Liver (tissue), 10 donors: ENCODE measurements at places on chromosomes 13 and 19.

DNA sequence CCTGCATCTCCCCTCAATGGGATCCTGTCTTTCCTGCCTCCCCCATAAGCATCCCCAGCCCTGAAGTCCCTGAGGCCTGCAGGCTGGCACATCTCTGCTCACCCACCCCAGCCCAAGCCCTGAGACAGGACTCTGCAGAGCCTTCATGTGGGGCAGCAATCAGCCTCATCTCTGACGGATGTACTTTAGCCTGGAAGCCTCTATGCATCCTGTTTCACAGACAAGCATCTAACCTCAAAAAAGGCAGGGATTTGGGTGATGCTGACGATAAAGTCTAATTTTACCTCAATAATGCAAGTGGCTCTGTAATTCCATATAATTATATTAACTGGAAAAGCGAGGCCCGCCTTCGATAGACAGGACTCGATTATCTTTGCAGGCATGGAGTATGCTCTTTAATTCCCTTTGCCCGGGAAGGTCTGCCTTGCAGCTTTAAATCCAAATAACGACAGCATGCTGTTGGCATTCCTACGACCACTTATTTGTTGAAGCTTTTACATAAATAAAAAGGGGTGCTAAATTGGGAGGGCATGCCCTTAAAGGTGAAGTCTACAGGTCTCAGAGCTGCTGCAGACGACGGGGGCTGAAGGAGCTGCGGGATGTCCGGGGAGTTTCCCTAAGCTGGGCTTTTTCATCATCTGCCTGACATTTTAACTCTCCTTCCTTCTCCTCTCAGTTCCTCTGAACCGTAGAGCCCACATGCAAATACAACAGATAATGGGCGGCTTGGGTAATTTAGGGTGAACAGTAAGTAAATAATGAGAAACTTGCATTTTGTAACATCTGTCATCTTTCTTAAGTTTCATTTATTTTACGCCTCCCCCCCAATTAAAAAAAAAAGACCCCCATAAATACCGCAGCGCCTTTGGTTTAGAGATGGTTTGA is 211.5 kb downstream of the URI1 start:
- no peak for DNase-seq

DNA sequence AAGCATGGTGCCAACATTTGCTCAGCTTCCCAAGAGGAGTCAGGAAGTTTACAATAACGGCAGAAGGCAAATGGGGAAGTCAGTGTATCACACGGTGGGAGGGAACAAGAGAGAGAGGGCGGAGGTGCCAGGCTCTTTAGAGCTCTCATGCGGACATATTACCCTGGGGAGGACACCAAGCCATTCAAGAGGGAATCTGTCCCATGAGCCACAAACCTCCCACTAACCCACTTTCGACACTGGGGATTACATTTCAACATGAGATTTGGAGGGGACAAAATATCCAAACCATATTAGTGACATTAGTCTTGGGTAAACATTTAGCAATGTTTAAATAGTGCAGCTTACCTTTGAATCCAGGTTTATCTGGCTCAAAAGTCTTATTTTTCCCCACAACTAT is 69.9 kb downstream of the SLAIN1 start:
- DNase-seq = no peak

- DNase-seq = no peak
Observed at GRCh38 chr13:68727165-68727564, 1380.5 kb upstream of the ATXN8OS start.

DNA sequence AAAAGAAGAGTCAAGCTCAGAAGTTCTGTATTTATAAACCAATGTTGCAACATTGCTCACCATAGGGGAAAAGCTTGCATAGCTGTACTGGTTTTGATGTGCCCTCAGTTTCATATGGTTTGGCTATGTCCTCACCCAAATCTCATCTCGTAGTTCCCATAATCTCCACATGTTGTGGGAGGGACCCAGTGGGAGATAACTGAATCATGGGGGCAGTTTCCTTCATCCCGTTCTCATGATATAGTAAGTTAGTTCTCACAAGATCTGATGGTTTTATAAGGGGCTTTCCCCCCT is 73.9 kb downstream of the TNFRSF19 start:
- no peak for DNase-seq

DNA sequence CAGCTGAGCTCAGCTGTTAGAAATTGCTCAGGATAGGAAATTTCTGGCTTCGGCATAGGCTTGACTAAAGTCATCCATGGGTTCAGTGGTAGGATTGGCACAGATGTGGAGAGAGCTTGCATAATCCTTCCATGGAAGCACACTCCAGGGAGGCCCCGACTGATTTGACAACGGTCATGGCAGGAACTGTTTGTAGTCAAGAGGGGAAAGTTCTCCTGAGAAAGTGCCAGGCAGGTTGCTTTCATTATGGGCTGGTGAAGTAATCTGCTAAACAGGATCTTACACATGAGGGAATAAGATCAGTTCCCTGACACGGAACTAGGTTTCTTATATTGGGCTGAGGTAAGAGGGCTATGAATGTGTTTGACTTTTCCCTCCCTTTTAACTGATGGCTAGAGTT is 120.1 kb downstream of the RGCC start:
- no peak for DNase-seq

GRCh38 chr13:80055847-80056246 is 285.1 kb downstream of the SPRY2 start:
- DNase-seq = no peak

- no peak for DNase-seq
Observed at GRCh38 chr13:94327318-94327717, 152.2 kb downstream of the DCT start.

- no peak for DNase-seq
Observed at GRCh38 chr13:98693756-98694155, 58.7 kb downstream of the SLC15A1 start.

DNA sequence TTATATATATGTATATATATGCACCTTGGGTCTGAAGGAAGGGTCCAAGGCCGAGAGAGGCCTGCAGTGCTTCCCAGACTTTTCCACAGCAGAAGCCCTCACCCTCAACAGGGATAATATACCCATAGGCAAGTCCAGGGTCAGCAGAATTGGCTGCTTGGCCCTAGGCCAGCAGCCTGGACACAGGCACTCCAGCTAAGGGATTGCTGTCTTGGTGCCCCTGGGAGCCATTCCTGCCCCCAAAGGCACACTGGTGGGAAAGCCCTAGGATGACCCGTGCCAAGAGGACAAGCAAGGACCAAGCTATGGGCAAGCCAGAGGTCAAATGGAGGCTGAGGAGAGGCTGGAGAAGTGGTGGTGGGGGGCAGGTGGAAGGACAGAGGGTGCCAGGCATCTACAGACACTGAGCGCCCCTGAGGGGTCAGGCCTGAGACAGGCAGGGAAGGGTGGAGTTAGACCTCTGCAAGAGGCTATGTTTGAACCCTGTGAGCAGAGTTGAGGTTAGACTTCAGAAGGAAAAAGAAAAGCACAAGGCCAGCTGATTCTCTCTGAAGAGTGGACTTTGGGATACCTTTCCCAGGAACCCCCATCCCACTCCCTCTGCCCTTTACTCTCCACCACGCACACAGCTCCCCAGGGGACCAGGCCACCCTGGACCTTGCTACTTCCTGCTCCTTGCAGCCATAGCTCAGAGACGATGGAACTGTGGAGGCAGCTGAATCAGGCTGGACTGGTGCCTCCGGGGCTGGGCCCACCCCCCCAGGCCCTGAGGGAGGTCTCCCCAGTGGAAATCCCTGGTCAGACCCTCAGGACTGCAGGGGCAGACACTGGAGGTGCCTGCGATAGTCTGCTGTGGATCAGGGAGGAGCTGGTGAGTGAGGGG is at the start of gene ERICH4:
Gene ERICH4, plus strand, starts transcription at position 684 of the 883 bp plus-strand sequence. Its CDS starts 14 bp downstream, at position 698.
- no peak for DNase-seq

- no peak for DNase-seq
Observed at GRCh38 chr13:29359181-29359580, 236.3 kb downstream of the SLC7A1 start.

GRCh38 chr13:107450931-107451330 is 764.4 kb downstream of the LIG4 start:
- DNase-seq = no peak

GRCh38 chr19:53254411-53255341 is at the start of gene ZNF677:
TSS of gene ZNF677 (minus strand) at chr19:53254873. CDS start at chr19:53251550, 3,323 bp downstream.
- DNase-seq = peak; percentile 88

GRCh38 chr13:20769834-20770233 is 3.9 kb downstream of the EEF1AKMT1 start:
- DNase-seq = no peak

DNA sequence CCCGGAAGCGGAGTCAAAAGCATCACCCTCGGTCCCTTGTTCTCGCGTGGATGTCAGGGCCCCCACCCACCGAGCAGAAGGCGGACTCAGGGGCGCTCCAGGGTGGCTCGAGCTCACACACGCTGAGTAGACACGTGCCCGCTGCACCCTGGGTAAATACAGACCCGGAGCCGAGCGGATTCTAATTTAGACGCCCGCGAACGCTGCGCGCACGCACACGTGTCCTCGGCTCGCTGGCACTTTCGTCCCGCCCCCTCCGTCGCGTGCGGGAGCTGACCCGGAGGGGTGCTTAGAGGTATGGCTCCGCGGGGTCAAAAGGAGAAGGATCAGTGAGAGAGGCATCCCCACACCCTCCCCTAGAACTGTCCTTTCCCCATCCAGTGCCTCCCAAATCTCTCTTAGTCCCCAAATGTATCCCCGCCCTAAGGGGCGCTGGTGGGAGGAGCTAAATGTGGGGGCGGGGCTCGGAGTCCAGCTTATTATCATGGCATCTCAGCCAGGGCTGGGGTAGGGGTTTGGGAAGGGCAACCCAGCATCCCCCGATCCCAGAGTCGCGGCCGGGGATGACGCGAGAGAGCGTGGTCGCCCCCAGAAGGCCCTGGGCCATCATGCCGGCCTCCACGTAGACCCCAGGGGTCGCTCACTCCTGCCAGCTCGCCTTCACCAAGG is 451 bp upstream of the ICAM5 start:
- peak; percentile 84 for DNase-seq

- DNase-seq = no peak
Observed at GRCh38 chr13:39961036-39961435, 305.6 kb downstream of the COG6 start.

DNA sequence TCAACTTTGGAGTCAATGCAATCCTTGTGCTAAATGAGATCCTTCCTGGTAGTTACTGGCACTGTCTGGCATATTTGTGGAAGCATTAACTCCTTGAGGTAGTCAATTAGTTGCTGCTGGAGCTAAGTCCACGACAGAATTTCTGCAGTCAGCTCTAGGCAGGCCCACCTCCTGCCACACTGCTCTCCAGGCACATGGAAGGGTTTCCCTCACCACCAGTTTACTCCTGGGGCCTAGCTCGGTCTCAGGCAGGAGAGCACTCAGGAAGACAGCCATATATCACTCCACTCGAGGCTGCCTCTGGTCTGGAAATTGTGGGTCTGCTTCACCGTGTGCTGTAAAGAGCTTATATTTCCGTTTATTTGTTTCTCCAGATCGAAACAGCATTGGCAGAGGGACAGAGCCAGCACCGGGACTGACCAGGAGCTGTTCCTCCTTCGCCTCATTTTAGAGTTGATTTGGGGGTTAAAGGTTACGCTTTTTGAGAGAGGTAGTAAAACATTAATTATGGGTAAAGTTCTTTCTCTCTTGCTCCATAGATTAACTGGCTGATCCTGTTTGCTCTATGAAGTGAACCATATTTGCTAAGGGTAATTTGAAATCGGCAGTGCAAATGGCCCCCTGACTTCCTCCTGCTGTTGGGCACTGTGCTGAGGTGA is 20.6 kb upstream of the GTF3A start:
- peak; percentile 52 for DNase-seq

DNA sequence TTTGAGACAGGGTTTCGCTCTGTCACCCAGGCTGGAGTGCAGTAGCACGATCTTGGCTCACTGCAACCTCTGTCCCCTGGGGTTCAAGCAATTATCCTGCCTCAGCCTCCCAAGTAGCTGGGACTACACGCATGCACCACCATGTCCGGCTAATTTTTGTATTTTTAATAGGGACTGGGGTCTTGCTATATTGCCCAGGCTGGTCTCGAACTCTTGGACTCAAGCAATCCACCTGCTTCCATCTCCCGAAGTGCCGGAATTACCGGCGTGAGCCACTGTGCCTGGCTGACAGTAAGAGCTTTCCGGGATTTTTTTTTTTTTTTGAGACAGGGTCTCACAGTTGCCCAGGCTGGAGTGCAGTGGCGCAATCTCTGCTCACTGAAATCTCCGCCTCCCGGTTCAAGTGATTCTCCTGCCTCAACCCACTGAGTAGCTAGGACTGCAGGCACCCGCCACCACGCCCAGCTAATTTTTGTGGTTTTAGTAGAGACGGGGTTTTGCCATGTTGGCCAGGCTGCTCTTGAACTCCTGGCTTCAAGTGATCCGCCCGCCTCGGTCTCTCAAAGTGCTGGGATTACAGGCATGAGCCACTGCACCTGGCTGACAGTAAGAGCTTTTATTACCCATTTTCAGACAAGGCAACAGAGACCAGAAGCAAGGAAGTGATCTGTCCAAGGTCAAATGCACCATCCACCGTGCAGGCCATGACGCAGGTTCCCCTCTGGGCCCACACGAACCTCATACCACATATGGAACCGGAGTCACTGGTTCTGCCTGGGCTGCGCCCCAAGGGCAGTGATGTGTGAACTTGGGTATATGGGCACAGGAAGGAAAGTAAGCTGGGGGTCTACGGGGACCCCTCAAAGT is 21.0 kb downstream of the RFX1 start:
- DNase-seq = no peak

DNA sequence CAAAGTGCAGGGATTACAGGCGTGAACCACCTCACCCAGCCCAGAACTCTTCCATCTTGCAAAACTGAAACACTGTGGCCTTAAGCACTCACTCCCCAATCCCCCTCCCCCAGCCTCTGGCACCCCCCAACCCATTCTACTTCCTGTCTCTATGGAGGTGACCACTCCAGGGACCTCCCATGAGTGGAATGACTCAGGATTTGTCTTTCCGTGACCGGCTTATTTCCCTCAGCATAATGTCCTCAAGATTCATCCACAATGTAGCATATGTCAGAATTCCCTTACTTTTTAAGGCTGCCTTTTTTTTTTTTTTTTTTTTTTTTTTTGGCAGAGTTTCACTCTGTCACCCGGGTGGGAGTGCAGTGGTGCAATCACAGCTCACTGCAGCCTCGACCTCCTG is 3.6 kb upstream of the F2RL3 start:
- no peak for DNase-seq

GRCh38 chr19:53907193-53907581 is 1.9 kb upstream of the CACNG7 start:
- DNase-seq = no peak

DNA sequence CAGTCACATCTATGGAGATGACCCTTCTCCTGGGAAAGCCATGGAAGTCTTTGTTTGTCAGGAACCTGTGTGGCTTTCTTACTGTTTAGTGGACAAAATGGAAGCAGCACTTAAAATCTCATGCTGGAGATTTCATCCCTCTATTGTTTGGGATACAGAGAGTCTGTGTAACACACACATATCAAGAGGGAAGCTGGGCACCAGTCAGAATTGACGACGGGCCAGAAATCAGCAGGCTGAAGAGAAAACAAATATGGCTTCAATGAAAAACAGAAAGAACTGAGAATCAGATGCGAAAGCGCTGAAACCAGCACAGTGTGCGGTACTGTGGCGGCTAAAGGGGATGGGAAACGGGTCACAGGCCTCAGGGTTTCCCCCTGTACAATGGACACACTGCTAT is 72.2 kb upstream of the WASF3 start:
- DNase-seq = no peak
